ENCODE measurements at places on chromosomes 16 and 17.

- H3K36me3 ChIP-seq, result peaks cover 12% of the 10 kb centered on the region
- DNase-seq, result no peak
- no peaks in the 10 kb centered on the region for H3K27me3 ChIP-seq
- H3K4me3 ChIP-seq, result no peak overlapping the region
- H3K27ac ChIP-seq, result no peak overlapping the region
Observed at GRCh38 chr17:64180089-64181073, 50.4 kb upstream of the ERN1 start.

DNA sequence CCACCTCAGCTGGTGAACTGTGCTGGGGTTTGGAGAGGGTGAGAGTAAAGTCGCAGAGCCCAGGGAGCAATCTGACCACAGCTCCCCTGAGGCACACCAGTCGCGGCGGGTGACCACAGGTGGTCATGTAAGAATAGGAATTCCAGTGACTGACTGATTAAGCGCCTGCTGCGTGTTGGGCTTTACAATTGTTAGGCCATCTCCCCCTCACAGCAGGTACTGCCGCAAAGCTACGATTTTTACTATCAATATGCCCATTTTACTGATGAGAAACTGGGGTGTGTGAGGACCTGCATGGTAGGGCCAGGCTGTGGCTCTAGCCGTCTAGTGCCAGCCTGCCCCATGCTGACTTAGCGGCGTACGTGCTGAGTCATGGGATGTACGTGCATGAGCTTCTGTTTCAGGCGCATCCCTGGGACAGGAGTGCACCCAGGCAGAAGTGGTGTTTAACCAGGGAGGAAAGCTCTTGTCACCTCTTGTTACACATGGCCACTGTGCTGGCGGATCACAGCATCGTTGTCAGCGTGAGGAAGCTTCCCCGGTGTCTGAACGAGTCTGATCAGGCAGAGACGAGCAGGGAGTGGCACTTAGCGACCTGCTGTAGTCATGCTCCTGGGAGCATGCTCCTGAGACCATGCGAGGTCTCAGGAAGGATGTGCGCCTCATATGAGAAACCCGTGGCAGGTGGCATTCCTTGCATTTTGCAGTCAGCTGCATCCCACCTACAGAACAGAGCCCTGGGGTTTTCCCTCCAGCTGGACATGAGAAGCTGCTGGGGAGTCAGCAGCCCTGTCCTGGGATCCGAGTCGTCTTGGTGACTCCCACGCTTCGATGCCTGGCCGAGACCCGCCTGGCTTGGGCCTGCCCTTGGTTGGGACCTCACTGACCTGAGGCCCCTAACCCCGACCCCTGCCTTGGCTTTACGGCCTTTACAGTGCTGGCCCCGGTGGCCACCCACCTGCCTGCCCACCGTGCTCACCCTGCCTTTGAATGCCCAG, 163.7 kb upstream of the CHMP6 start:
- no peak overlapping the region for H3K27ac ChIP-seq
- no peak overlapping the region for H3K4me3 ChIP-seq
- no peaks in the 10 kb centered on the region for H3K27me3 ChIP-seq
- DNase-seq, result no peak

GRCh38 chr16:59405802-59406201, 671.7 kb upstream of the GOT2 start:
- H3K36me3 ChIP-seq, result no peaks in the 10 kb centered on the region
- no peaks in the 10 kb centered on the region for H3K4me1 ChIP-seq
- no peak overlapping the region for H3K4me3 ChIP-seq

- DNase-seq, result no peak
- no peaks in the 10 kb centered on the region for H3K36me3 ChIP-seq
- no peak overlapping the region for H3K27ac ChIP-seq
- no peaks in the 10 kb centered on the region for H3K4me1 ChIP-seq
- H3K4me3 ChIP-seq, result no peak overlapping the region
Observed at GRCh38 chr17:56113486-56113885, 39.8 kb upstream of the ANKFN1 start.

GRCh38 chr16:5003211-5003610, 30.5 kb downstream of the NAGPA start:
- DNase-seq, result no peak
- no peaks in the 10 kb centered on the region for H3K36me3 ChIP-seq
- no peak overlapping the region for H3K4me3 ChIP-seq
- H3K27ac ChIP-seq, result no peak overlapping the region
- no peaks in the 10 kb centered on the region for H3K4me1 ChIP-seq

DNA sequence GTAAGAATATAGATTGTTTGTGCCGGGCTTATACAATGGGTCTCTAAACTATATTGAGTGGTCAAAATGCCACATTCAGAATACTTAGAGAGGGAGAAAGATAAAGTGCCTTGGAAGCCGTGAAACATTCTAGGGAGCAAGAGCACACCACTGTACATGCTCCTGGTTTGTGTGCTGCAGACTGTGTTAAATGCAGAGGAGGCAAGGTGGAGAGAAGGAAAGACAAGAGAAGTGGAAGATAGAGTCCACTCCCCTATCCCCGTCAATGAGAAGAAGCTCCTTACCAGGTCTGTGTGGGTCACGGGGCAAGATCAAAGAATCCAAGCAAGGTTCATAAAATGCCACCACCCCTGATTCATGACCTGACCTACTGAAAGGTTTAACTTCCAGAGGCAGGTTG, 267.1 kb upstream of the TBX2 start:
- no peaks in the 10 kb centered on the region for H3K36me3 ChIP-seq
- no peak overlapping the region for H3K4me3 ChIP-seq
- no peaks in the 10 kb centered on the region for H3K27me3 ChIP-seq
- no peaks in the 10 kb centered on the region for H3K4me1 ChIP-seq

DNA sequence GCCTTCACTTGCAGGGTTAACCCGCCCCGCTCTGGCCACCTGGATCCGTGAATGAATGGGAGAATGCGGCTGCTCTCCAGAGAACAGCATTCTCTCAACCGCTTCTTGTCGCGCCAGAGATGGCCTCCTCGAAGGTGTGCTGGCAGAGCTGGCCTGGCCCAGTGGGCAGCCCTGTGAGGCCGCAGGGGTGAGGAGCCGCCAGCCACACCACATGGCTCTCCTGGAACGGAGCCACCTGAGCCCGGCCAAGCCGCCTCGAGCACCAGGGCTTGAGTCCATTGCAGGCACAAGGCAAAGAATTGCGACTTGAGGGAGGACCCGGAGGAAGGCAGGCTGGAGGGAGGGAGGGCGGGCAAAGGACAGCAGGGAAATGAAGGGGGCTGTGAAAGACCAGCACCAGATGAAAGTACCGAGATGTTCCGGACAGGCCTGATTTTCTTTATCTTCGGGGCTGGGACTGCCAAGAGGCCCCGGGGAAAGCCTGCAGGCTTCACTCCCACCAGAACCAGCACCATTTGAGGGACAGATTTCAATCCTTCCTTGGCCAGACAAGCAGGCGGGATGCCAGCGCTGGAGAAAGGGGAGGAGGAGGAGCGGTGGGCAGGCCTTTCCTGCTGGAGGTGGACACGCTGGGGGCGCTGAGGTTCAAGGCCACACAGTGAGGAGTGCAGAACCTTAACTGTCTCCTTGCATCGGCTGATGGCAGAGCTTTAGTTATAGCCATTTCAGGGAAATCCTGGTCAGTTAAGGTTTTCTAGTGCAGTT, 69.4 kb downstream of the MRC2 start:
- no peak overlapping the region for H3K27ac ChIP-seq
- H3K36me3 ChIP-seq, result no peaks in the 10 kb centered on the region
- H3K27me3 ChIP-seq, result no peaks in the 10 kb centered on the region
- no peak for DNase-seq
- H3K4me3 ChIP-seq, result no peak overlapping the region

- no peak for DNase-seq
- no peak overlapping the region for H3K4me3 ChIP-seq
- H3K27ac ChIP-seq, result no peak overlapping the region
- H3K4me1 ChIP-seq, result peaks cover under 1% of the 10 kb centered on the region
Observed at GRCh38 chr17:18368946-18369345, 5.6 kb upstream of the SHMT1 start.

DNA sequence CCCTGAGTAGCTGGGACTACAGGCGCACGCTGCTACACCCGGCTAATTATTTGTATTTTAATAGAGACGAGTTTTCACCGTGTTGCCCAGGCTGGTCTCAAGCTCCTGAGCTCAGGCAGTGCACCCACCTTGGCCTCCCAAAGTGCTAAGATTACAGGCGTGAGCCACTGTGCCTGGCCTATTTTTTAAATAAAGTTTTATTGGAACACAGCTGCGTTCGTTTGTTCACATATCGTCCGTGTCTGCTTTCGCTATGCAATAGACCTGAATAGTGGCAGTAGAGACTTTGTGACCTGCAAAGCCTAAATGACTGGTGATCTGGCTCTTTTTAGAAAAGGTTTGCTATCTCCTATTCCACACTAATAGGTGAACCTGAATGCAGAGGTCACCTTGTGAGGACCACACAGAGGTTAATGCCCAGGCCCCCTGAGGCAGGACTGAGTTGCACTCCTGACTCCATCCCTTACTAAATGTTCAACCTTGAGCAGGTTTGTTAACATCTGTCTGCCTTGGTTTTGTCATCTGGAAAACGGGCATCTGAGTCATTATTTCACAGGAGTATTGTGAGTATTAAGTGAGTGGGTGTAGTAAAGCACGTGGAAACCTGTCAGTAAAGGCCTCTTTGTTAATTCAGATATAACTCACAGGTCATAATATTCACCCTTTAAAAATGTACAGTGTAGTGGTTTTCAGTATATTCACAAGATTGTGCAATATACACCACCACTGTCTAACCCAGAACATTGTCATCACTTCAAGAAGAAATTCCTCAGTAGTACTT, 157.5 kb upstream of the CACNG5 start:
- no peak overlapping the region for H3K4me3 ChIP-seq
- H3K4me1 ChIP-seq, result peaks cover 41% of the 10 kb centered on the region
- no peaks in the 10 kb centered on the region for H3K27me3 ChIP-seq

DNA sequence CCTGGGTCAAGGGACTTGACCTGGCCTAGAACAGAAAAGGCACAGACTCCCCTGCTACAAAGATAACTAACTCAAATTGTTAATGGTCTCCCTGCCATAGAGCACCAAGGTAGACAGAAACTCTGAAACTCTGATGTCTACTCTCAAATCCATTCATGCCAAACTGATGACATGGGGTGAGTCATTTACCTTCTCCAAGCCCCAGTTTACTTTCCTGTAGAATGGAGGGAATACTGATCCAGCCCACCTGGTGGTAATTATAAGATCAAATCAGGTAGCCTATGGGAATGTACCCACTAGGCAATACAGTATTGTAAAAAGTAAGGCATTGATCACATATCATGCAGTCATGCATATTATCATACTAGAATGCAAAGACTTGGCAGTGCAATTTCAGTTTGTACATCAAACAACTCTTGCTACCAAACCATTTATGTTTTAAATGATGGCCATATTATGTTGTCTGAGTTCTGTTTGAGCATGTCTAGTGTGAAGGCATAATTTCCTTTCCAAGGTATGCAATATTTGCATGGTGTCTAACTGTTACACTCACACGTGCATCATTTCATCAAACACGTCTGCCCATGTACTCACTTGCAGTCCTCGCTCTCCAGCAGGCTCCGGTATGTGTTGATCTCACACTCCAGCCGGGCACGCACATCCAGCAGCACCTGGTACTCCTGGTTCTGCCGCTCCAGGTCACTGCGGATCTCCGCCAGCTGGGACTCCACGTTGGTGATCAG, 3.0 kb downstream of the KRT31 start:
- H3K27ac ChIP-seq, result no peak overlapping the region
- H3K4me1 ChIP-seq, result no peaks in the 10 kb centered on the region
- H3K36me3 ChIP-seq, result no peaks in the 10 kb centered on the region
- H3K27me3 ChIP-seq, result no peaks in the 10 kb centered on the region
- DNase-seq, result no peak
- no peak overlapping the region for H3K4me3 ChIP-seq

DNA sequence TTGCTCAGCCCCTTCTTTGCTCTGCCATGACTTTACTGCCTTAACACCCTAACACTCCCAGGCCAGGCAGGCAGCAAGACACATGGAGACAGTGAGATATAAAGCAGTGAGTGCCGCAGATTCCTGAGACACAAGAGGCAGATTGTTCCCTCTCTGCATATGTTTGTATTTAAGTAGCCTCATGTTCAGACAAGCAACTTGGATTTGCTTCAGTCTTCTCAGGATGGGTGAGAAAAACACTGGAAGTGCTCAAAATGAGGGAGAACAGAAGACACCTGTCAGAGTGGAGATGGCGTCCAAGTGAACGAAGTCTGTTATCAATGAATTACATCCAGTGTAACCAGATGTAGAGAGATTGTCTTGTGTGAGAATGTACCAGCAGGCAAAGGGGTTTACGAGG, 86.8 kb downstream of the CES1 start:
- no peaks in the 10 kb centered on the region for H3K27me3 ChIP-seq
- H3K27ac ChIP-seq, result no peak overlapping the region
- no peak overlapping the region for H3K4me3 ChIP-seq
- H3K36me3 ChIP-seq, result no peaks in the 10 kb centered on the region
- DNase-seq, result no peak
- H3K4me1 ChIP-seq, result no peaks in the 10 kb centered on the region

- H3K4me3 ChIP-seq, result no peak overlapping the region
- peaks cover 19% of the 10 kb centered on the region for H3K27me3 ChIP-seq
- H3K27ac ChIP-seq, result no peak overlapping the region
- no peak for DNase-seq
Observed at GRCh38 chr17:77279448-77280303, 138.9 kb downstream of the SEC14L1 start.

DNA sequence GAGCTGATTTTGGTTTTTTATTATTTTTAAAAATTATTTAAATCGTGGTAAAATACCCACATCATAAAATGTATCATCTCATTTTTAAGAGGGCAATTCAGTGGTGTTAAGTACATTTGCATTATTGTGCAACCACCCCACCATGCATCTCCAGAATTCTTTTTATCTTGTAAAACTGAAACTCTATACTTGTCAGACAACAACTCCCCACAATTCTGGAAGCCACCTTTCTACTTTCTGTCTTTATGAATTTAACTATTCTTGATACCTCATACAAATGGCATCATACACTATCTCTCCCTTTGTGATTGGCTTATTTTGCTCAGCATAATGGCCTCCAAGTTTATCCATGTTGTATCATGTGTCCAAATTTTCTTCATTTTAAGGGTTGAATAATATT, 97.9 kb downstream of the HS3ST3B1 start:
- H3K27me3 ChIP-seq, result no peaks in the 10 kb centered on the region
- no peaks in the 10 kb centered on the region for H3K36me3 ChIP-seq
- no peak for DNase-seq
- H3K4me1 ChIP-seq, result no peaks in the 10 kb centered on the region
- H3K27ac ChIP-seq, result no peak overlapping the region

GRCh38 chr16:11510178-11510973, 76.3 kb downstream of the LITAF start:
- DNase-seq, result no peak
- no peak overlapping the region for H3K27ac ChIP-seq
- no peaks in the 10 kb centered on the region for H3K36me3 ChIP-seq
- no peaks in the 10 kb centered on the region for H3K4me1 ChIP-seq
